ENCODE measurements at places on chromosomes 2 and 18. TPM values are rescaled to one million over a fixed set of nuclear protein-coding genes. Genes with fewer than 3 reads are reported as not detected.

Gene RAMP1
- total RNA-seq = 23.4 TPM

Gene HOXD11
- total RNA-seq = not detected

Gene TBC1D8
- 4.4 TPM for total RNA-seq

Gene CNOT9
- total RNA-seq = 68.4 TPM

Gene ZNF236
- 3.7 TPM for total RNA-seq

Gene CYP26B1
- not detected for total RNA-seq

Gene KATNAL2
- 1.7 TPM for total RNA-seq

Gene REG3A
- total RNA-seq = not detected

Gene M1AP
- not detected for total RNA-seq

Gene POTEE
- not detected for total RNA-seq

Gene POTEF
- not detected for total RNA-seq

Gene TBR1
- total RNA-seq = not detected

Gene GULP1
- 27.9 TPM for total RNA-seq

Gene COL4A3
- total RNA-seq = not detected

Gene PCARE
- not detected for total RNA-seq

Gene RUFY4
- total RNA-seq = not detected

Gene KIF5C
- 0.45 TPM for total RNA-seq

Gene NT5DC4
- not detected for total RNA-seq

Gene ZNF385B
- not detected for total RNA-seq

Gene IGFBP5
- 13.7 TPM for total RNA-seq

Gene CPO
- not detected for total RNA-seq

Gene IL36A
- total RNA-seq = not detected

Gene TUBA4B
- not detected for total RNA-seq

Data from bronchus fibroblast of lung (primary cell).